ENCODE measurements at places on chromosomes 5 and 9.
A peak's percentile ranks its signal among the peaks of the same experiment; 100 is the strongest.

- DNase-seq = no peak
These were observed 194.2 kb downstream of the TENT4A start for GRCh38 chr5:6907320-6907918.

- DNase-seq = peak; percentile 72
These were observed 53.1 kb upstream of the ERBIN start for GRCh38 chr5:65873181-65873750.

- DNase-seq = peak; percentile 95
These were observed 242.3 kb upstream of the PTGER4 start for GRCh38 chr5:40437452-40437861.

GRCh38 chr5:81552852-81553566 lies 159.1 kb upstream of the ACOT12 start:
- peak; percentile 43 for DNase-seq

DNA sequence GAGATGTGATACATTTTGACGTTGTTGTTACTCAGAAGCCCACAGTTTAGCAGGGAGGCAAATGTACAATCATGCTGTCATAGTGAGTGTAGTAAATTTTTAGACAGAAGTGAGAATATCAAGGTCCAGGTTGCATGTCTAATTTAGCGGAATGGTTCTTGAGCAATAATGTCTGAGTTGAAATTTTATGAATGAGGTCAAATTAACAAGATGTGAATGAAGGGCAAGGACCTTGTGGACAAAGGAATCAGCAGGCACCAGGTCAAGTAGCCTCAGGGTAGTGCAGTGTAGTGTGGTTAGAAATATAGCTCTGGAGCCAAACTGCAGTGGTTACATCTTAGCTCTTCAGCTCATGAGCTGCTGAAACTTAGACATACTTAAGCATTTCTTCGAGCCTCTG lies 36.2 kb downstream of the TNFSF8 start:
- peak; percentile 75 for DNase-seq

DNA sequence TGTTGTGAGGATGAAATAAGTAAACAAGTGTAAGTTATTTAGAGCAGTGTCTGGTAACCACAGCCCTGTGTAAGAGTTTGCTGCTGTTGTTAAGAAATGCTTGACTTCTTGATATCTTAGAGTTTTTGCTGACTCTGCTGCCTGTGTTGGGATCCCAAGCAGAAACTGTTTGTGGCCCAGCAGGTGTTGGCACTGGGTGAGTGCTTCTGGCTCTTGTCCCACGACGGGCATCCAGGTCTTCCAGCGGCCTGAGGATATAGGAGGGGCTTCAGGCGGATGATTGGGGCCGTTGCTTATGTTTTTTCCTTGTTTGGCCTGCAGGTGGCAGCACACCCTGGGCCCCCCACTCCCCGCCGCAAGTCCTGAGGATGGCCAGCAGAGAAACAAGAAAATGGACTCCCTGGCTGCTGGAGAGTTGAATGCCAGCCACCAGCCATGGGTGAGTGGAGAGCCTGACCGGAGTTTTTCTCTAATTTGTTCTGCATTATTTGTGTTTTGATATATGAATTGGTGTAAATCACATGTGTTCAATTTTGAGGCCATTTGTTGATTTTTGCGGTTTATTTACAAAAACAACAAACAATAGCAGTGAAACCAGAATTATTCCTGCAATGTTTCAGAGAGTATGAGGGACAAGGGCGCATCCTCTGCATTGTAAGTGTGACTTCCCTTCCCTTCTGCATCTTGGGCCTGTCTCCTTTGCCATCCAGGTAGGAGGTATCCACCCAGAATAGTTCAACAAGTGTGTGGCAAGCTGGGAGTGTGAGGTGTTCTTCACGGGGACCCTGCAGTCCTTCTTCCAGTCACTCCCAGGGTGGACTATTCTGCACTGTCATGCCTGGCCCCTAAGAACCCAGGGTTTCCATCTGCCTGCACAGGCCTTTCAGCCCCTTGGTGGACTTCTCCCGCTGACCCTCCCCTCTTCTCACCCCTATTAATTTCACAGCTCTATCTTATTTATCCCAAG lies 50.3 kb downstream of the SLC22A5 start:
- DNase-seq = peak; percentile 82

DNA sequence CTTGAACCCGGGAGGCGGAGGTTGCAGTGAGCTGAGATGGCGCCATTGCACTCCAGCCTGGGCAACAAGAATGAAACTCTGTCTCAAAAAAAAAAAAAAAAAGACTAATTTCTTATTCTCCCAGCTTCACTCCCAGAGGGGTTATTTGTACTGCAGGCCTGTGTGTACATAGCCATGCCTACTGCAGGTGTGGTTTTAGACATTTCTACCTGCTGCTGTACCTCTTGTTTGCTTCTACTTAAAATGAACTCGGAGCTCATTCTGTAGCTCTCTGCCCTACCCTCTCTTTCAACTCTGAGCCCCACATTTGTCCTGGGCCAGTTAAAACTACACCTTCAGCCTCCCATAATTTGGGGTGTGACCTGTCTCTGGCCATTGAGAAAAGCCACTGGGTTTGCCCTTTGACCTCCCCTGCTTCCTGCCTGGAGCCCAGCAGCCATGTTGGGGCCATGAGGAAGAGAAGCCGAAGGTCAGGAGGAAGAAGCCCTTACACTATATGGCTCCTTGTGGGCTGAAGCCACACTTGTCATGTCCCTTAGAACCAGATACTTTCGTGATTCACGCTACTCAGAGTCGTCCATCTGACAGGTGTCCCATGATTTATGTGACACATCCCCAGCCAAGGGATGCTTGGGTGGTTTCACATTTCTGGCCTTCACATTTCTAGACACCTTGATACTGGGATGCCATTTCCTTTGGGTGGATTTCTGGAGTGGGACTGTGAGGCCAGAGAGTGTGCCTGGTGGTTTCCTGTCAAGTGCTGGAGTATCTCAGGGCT lies 9.4 kb upstream of the CARD19 start:
- DNase-seq = no peak

DNA sequence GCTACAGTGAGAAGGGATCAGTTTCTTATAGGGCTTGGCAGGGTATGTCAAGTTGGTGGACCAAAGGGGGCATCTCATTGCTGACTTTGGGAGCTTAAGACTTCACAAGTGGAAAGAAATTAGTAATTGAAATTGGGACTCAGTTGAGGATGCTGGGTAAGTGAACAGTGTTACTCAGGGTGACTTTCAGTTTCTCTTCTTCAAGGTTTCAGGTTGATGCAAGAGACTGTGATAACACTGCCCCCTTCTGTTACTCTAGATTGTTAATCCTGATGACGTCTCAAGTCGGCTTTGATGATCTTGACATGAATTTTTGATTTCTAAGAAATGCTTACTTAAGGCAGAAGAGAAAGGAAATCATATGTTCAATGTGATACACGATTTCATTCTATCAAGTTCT lies 21.3 kb downstream of the KCTD16 start:
- DNase-seq = peak; percentile 85

- DNase-seq = no peak
These were observed 12.3 kb downstream of the TIGD6 start for GRCh38 chr5:149988126-149988525.

DNA sequence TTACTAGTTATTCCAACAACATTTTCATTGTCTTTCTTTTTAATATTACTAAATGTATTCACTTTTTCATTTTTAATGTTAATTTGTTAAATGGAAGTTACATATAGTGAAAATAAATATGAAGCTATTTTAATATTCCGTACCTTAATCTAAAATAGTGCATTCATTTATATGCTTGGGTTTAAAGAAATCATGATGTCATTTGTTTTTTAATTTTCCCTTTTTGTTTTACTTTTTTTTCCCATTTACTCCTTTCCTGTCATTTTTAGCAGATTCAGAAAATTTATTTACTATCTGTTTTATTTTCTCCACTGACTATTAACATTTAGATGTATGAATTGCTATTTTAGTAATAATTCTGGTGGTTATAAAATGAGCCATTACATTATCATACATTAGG lies 183.0 kb upstream of the CDH9 start:
- no peak for DNase-seq

GRCh38 chr9:113454914-113455761 lies 8.4 kb upstream of the RGS3 start:
- DNase-seq = peak; percentile 81

- peak; percentile 90 for DNase-seq
These were observed 49.4 kb upstream of the COL5A1 start for GRCh38 chr9:134592018-134592818.

GRCh38 chr9:109441296-109441695 lies 56.8 kb downstream of the PTPN3 start:
- DNase-seq = no peak

- DNase-seq = no peak
These were observed 40.9 kb downstream of the VAV2 start for GRCh38 chr9:133951265-133951664.

GRCh38 chr5:143014017-143014651 lies 244.0 kb downstream of the ARHGAP26 start:
- DNase-seq = peak; percentile 47

DNA sequence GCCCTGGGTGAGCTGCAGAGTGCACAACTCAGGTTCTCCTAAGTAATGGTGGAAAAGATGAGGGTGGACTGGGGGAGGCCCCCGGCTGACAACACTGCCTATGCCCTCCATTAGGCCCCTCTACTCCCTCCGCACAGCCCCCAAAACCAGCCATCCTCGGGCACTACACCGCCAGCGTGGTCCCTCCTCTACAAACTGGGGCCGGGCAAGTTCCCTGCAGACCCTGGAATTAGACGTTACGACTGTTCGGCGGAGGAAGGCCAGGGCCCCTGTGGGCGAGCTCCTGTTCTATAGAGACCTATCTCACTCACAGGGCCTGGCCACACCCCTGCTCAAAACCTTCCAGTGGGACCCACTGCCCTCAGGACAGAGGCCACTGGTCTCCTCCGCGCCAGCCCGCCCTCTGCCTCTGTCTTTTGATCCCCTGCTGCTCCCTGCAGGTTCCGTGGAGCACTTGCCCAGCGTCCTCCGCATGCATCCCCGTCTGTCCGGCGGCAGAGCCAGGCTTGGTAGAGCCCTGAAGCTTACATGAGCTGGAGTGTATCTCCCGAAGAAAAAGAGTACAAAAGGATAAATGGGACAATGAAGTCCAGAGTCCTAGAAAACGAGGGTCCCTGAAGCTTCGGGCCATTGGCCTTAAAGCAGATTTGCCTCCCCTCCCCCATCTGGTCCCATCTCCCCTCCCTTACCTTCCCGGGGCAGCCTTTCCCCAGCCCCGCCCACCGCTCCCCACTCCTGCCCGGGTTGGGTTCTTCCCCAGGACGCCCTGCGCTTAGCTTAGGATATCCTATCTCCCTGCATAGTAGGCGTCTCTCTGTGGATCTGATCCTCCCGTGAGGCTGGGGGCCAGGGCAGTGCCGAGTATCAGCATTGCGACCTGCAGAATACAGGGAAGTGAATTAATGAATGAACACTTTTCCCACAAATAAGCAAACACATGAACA lies 71.3 kb downstream of the HRH2 start:
- DNase-seq = peak; percentile 24

- DNase-seq = no peak
These were observed 402.9 kb upstream of the TYRP1 start for GRCh38 chr9:12290166-12290869.

DNA sequence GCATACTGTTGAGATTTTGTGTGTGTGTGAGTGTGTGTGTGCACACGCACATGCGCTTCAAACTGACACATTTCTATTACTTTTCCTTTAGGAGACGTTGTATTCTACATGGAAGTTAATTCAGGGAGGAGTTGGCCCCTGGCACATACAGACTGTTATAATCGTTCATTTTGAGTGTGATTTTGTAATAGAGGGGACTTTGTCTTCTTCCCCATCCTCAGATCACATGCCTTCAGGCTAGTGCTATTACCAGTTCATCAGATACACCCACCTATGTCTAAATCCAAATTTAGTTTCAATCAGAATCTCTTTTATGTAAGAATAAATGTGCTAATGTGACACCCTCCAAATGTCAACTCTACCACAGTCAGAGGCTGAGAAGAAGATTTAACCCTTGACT lies 90.2 kb downstream of the FBXO4 start:
- DNase-seq = no peak

DNA sequence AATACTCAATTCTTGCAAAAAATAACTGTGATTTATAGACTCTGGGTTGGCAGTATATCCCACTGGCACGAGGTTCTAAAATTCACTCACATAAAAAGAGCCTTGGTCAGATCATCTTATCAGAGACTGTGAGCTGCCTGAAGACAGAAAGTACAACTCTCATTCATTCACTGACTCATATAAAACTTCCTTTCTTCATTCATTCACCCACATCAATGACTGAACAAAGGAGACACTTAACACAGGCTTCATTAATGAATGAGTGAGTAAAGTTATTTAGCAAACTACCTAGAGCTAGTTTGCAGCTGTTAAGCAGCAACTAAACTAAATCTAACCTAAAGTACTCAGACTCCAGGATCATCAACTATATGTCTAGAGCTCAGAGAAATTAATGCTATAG lies 214.7 kb downstream of the DENND1A start:
- no peak for DNase-seq
